ENCODE measurements at places on chromosomes 12 and 14.

DNA sequence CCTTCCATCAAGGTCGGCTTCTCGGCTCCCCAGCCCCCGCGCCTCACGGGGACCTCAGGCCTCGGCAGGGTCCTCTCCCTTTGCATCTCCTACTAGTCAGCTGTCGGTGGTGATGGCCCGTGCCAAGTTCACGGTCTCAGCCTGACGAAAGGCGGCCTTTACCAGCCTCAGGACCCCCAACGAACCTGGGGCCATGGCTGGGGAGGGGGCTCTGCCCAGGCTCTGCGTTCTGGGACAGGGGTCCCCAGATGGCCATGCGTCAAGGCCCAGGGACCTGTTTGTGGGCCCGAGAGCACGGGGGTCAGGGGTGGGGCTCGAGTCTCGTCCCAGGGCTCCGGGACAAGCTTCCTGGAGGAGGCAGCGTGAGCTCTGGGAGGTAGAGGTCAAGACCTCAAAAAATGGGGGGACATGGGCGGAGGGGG, 32.8 kb upstream of the DEGS2 start:
- peak; percentile 42 for DNase-seq

GRCh38 chr14:55706365-55706684, 126.3 kb downstream of the KTN1 start:
- no peak for DNase-seq

- DNase-seq = no peak
Measured at GRCh38 chr14:91229005-91229382, 15.5 kb downstream of the GPR68 start.

- DNase-seq = no peak
Measured at GRCh38 chr12:130879212-130879686, 7.4 kb downstream of the RAN start.

GRCh38 chr12:49346659-49347310, at the start of gene DNAJC22:
DNAJC22 (plus strand) TSS chr12:49346888; CDS start chr12:49348873, 1,985 bp downstream.
- no peak for DNase-seq
